Muscle of back (tissue), 13 donors: ENCODE measurements at places on chromosomes 12 and 14.

DNA sequence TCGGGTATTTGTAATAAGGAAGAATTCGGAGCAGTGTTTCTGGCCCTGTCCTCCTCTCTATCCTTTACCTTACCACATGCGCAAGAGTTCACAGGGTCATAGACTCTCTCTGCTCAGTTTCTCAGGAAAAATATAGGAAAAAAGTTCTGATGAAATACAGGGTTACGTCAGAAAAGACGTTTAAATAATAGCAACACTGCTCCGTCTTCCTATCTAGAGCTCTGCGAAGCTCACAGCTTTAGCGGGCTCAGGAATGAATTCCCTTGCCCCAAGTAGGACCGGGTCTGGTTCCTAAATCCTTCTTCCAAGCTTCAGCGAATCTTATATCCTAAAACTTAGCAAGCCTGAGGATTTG lies 365 bp downstream of the CCDC59 start:
- DNase-seq: no peak

GRCh38 chr14:71721791-71722190 lies 210.4 kb upstream of the RGS6 start:
- no peak for DNase-seq

DNA sequence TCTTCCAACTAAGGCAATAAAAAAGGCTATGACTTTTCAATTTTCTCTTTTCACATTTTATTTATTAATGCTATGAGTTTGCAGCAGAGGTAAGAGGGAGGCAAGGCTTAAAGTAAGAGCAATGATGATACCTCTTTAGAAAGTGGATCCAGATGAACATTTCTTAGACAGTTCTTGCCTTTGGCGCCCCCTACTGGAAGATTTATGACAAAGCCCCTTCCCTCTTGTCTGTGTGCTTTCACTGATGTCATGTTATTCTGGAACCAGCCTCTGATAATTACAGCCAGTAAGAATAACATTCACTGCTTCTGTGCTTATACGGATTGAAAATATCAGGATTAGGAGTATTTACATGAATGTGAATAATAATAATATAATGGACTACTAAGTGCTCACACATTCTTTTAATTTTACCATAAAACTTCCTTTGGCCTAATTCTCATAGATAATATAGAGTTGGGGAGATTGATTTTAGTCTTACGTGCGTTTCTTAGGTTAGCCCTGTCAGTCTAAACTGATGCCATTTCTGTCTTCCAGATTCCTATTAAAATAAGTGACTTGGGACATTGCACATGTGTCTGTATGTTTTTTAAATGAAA lies 1929.9 kb upstream of the SEL1L start:
- peak; percentile 41 for DNase-seq

GRCh38 chr12:94561943-94562411 lies 88.4 kb downstream of the TMCC3 start:
- peak; percentile 49 for DNase-seq

DNA sequence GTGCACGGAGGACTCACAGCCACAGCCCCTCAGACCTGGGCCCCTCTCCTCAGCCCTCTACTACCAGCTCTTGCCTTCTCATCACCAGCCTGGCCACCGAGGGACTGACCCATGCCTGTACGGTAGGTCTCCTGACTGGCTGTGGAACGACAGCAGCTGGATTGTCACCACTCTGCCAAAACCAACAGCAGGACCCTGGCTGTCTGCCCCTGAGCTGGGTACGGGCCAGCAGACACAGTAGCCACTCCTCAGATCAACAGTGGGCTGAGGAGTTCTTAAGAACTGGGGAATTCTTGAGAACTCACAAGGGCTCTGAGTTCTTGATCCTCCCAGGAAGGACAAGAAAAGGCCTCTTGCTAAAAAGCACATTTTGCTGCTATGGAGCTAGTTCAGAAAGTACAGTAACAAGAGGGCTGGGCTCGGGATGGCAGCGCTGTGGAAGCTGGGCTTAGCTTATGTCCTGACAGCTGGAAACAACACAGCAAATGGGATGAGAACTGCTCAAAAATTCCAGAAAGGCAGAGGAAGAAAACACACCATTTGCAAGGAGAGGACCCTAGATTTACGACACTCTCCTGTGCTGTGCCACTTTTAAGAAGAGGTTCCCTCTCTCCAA lies 176.4 kb downstream of the ANO2 start:
- peak; percentile 68 for DNase-seq

DNA sequence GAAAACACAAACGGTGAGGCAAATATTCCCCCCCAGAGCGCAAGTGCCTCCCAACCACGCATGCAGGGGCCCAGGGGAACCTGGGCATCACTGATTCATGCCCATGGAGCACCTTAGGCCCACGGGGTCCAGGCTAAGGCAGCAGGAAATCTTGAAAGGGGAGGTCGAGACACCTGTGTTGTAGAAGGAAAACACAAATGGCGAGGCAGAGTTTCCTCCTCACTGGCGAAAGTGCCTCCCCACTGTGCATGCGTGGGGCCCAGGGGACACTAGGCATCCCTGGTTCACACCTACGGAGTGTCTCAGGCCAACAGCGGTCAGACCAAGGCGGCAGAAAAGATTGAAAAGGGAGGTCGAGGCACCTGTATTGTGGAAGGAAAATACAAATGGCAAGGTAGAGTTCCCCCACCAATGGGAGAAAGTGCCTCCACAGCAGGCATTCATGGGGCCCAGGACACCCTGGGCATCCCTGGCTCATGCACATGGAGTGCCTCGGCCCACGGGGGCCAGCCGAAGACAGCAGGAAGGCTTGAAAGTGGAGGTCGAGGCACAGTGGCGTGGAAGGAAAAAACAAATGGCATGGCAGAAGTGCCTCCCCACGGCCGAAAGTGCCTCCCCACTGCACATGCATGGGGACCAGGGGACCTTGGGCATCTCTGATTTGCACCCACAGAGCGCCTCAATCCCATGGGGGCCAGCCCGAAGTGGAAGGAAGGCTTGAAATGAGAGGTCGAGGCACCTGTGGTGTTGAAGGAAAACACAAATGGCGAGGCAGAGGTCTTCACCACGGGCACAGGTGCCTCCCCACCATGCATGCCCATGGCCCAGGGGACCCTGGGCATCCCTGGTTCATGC lies 368.8 kb downstream of the ALG10 start:
- DNase-seq: no peak

DNA sequence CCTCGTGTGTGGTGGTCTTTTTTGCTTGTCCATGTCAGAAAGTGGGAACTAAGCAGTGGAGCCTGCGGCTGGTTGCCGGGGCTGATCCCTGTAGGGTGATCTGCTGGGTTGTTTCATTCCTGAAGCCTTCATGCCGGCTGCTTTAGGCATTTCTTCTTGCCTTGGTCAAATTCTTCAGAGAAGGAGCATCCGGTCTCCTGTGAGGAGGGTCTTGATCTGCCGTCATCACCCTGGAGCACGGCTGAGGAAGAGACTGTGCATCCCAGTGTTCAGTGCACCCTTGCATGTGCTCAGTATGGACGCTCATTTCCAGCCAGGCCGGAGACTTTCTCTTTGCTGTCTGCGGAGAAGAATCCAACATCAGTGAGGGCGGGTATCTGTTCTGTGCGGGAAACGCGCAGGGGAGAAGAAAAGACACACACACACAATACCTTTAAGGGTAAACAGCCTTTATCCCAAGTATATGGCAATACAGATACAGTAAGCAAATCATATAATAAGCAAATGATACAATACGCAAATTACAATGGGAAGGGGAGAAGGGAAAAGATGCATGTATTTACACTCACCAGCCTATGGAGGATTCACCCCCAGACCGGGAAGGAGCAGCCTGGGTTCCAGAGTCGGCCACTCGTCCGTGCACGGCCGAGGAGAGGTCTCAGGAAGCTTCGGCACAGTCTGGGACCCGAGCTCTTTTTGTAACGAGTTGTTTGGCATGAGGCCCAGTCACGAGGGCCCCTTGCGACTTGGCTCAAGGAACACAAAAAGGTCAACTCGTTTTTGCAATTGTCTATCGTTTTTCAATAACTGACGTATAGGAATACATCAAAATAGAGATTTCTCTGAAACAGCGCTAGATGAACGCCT lies 1366.8 kb upstream of the TMEM132C start:
- no peak for DNase-seq

- DNase-seq: no peak
Observed at GRCh38 chr12:107798580-107798979, 24.1 kb downstream of the ASCL4 start.

GRCh38 chr14:84029720-84030119 lies 1500.2 kb upstream of the FLRT2 start:
- no peak for DNase-seq

- DNase-seq: no peak
Observed at GRCh38 chr12:1741154-1741949, 50.5 kb downstream of the ADIPOR2 start.

DNA sequence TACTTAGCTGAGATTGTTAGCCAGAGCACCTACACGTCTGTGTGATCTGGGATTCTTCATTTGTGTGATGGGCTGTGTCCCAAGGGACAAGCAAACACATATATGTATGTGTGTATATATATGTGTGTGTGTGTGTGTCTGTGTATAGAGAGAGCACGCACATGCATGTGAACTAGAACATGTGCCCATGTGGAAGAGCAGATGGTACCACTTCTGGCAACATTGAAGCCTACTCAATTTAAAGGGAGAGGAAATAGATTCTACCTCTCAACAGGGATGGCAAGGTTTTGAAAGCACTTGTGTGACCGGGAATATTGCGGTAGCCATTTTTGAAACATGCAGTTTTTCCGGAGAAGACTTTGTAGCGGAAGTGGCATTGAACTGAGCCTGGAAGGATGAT lies 1.4 kb downstream of the TOMM20L start:
- no peak for DNase-seq

- DNase-seq: no peak
Observed at GRCh38 chr14:99055816-99056215, 216.2 kb downstream of the BCL11B start.

DNA sequence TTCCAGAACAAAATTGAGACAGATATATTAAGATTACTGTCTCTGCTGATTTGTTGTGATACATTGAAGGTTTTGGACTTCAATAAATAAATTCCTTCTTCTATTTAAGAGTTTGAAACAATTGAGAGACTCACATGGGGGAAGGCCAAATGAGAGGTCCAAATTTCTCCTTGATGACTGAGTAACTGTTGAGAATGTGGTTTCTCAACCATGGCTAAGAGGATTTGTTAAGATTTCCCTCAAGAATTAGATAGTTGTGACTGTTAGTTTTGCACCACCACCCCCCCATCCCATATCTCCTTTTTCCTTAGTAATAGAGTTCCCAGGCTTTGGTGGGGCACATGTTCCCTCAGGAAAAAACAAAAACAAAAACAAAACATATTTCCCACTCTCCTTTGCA lies 47.7 kb upstream of the IGF1 start:
- no peak for DNase-seq

- no peak for DNase-seq
Observed at GRCh38 chr14:56561606-56562005, 18.0 kb upstream of the TMEM260 start.

DNA sequence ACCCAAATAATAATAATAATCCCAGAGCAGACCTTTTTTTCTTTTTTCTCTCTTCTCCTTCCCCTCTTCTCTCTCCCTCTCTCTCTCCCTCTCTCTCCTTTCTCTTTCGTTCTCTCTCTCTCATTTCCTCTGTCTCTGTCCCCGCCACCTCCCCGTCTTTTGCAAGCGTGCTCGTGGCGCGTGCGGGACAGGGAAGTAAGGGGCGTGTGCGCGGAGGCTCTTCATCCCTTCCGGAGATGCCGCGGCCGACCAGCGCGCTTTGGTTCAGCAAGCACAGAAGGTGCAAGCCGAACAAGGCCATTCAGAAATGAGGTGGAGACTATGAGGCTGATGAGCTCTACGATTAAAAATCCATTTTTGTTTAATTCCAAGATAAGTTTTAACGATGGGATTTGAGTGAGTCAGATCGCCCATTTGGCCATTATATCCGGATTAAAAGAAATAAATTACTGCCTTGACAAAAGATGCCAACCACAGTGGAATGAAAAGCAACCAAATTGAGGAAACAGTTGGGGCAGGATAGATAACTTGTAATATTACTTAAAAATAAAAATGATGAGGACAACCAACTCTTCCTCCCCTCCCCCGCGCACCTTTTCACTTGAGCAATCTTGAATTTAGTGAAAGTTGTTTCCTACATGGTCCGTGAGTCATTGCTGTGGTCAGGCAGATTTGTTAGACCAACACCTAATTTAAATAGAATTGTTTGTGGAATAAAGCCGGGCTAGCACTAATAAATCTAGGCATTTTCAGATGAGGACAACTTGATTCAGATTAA lies 1.2 kb upstream of the AMIGO2 start:
- no peak for DNase-seq

DNA sequence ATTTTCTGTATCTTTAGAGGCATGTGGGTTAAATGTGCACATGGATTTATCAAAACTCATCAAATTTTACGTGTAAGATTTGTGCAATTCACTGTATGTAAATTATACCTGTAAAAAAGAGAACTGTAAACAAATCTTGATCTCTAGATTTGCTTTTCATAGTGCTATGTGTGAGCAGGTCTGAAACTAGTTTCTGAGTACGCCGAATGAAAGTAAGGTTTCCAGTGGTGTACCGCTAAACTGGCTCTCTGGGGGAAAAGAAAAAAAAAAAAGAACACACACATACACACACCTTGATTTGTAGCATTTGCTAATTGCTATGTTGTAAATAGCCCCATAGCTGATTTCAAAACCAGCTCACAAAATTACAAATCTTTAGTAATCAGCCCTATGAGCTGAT lies 8.6 kb upstream of the SLC41A2 start:
- DNase-seq: no peak

DNA sequence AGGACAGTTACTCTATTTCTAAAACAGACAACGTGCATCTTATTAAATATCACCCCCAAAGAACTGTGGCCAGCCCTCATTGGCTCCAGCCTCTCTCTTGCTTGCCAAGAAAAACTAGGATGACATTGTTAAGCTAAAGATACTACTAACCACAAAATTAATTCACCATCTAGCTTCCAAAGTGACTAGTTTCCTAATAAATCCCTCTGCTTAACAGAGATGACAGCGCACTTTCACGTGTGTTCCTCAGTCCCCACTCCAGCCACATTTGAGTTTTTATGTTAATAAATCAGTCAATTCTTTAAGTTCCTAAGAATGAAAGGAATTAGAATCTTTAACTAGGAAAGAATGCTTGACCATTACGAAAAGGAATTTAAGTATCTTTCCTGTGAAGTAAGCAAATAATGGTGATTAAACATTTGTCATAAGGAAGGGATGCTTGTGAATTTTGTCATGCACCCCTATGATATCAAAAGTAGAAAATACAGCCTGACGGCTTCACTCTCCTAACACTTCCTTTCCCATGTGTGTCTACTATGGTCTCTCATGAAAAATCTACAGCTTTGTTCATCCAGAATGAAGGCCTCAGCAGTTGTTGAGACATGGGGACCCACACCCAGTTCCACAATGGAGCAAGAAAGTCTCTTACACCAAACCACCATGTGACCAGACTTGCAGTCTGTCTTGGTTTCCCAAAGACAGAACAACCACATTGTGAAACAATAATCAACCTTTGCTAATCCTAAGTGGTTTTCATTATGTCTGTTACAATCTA lies 8.1 kb downstream of the CORO1C start:
- DNase-seq: peak; percentile 76

DNA sequence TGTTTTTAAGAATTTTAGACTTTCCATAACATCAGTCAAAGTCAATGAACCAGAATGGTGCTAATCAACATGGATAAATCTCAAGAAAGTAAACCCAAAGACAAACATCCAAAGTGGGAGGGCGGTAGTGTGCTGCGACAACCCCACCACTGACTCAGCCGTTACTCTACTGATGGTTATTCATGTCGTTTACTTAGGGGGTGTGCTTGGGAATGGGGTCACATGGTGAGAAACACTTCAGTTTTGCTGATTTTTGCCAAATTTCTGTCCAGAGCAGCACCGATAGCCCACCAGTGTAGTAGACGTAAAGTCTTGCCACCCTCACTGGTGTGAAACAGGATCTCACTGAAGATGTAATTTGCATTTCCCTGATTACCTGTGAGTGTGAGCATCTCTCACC lies 99.9 kb downstream of the ADGRD1 start:
- no peak for DNase-seq

GRCh38 chr14:73786636-73787485 lies 64.8 kb upstream of the PTGR2 start:
- peak; percentile 81 for DNase-seq
